Activated CD4-positive, alpha-beta T cell treated with anti-CD3 and anti-CD28 coated beads for 24 hours (primary cell): ENCODE measurements at places on chromosomes 16 and 17.
A peak's percentile ranks its signal among the peaks of the same experiment; 100 is the strongest.

DNA sequence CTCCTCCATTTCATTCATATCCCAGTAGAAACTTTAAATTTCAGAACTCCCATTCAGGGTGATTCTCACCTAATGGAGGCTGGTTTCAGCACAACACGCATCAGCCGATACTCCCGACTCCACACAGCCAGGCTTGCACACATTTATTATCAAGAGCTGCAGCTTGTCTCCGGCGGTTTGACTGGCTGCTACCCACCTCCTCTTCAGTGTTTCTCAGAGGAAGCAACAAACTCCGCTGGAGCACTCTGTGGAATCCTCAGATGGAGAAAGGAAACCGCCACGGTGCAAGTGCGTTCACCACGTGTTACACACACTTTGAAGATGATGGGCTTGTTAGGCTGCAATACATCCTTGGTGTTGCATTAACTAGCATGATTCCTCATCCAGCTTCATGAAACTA lies 39.7 kb upstream of the NUDT7 start:
- DNase-seq: no peak

- no peak for DNase-seq
These were observed 163.8 kb downstream of the GSG1L start for GRCh38 chr16:27899736-27900135.

DNA sequence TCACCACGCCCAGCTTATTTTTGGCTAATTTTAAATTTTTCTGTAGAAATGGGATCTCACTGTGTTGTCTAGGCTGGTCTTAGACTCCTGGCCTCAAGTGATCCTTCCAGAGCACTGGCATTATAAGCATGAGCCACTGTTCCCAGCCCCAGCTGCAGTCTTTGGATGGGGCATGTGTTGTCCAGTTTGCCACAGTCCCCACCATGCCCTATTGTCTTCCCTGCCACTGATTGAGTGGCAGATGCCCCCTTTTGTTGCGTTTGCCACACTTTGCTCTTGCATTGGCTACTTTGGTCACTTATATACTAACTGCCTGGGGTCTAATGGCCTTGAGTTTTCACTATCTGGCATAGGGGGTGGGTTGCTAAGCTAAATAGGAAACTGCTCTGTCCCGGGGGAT lies 60.8 kb downstream of the ABCC1 start:
- no peak for DNase-seq

DNA sequence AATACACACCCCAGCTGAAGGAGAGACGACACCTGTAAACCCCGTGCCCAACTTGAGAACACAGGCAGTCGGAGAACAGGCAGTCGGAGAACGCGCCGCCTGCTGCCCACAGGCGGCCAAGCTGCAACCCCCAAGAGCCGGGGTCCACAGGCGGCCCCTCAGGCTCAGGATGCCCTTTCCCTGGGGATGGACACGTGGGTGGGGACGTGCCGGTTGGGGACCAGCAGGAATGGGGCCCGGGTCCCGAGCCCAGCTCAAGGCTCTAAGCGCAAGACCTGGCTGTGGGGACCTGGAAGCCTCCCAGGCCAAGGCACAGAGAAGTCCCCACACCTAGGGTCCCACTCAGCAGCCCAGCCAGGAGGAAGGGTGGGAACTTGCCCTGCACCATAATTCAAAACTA lies 79.5 kb upstream of the GNG13 start:
- no peak for DNase-seq

- peak; percentile 79 for DNase-seq
These were observed 1.5 kb downstream of the TNFRSF12A start for GRCh38 chr16:3021449-3022207.

DNA sequence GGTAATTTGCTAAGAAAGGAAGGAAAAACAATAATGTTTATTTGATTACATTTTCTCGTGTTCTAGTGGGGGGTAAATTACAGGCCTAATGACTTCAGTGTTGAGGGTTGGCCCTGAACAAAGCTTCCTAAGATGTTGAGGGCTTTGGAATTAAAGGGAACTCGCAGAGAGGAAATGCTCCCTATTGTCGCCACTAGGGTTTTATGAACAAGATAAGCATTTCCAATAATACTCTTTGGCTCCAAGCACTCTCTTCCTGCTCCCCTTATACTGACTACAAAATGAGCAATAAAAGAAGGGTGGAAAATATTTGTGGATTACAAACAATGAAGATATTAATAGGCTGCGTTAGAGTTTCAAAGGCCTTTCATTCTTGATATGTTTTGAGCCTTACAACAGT lies 363.6 kb downstream of the HS3ST3B1 start:
- no peak for DNase-seq

DNA sequence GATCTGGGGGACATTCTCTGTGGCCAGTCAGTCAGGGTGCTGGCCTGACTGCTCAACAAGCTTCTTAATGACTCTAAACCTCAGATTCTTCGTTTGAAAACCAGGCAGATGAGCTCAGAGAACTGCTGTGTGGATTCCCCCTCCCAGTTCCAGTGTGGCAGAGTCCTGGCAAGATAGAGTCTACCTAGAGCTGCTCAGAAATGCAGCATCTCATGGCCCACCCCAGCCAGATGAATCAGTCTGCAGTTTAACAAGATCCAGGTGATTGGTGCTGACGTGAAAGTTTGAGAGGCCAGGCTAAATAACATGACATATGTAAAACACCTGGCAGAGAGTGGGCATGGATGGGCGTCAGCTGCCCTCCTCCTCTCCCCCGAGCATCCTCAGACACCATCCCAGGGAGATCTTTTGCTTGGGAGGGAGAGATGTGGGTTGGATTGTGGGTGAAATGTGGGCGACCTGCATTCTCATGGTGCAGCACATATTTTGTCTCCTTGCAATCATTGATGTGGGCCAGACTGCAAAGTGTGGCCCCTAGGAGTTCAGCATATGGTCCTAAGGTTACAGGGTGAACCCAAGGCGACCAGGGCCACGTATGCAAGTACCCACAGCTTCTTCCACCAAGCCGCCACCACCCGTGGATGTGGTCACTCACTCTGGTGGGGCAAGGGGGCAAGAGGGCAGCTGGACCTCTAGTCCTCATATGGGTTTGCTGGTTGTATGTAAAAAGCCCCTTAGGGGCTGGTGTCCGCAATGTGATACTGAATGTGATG lies 19.5 kb downstream of the SOCS3 start:
- DNase-seq: no peak

DNA sequence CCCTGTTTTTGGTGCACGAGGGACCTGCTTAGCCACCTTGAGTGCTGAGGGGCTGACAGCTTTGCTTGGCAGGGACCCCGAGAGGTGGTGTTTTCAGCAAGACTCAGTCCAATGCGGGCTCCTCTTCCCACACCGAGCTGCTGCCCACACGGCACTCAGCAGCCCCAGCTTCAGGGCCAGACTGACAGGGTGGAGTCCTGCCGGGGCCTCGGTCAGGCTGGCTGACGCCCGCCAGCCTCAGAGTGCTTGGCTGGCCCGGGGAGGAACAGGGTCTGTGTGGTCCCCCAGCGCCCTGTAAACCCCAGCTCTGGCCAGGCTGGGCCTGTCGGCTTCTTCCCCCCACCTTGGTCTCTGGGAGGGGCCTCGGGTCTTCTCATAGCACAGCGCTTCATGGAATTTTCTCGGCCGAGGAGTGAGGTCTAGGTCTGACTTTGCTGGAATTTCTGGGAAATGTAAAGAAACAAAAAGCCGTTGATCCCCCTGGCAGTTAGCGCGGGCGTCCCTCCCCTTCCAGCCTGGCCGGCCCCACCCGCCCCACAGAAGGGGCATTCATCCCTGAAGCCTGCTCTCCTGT lies 2.6 kb downstream of the SOX8 start:
- no peak for DNase-seq

DNA sequence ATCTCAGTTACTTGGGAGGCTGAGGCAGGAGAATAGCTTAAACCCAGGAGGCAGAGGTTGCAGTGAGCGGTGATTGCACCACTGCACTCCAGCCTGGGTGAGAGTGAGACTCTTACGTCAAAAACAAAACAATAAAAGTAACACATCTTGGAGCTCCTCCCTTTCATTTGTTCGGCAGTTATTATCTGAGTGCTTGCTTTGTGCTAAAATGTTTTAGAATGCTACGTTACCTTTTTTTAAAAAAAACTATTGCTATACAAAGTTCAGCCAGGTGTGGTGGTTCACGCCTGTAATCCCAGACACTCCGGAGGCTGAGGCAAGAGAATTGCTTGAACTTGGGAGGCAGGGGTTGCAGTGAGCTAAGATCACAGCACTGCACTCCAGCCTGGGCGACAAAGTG lies 15.8 kb downstream of the IST1 start:
- no peak for DNase-seq

- no peak for DNase-seq
These were observed 21.4 kb downstream of the ZC3H18 start for GRCh38 chr16:88591577-88592021.

DNA sequence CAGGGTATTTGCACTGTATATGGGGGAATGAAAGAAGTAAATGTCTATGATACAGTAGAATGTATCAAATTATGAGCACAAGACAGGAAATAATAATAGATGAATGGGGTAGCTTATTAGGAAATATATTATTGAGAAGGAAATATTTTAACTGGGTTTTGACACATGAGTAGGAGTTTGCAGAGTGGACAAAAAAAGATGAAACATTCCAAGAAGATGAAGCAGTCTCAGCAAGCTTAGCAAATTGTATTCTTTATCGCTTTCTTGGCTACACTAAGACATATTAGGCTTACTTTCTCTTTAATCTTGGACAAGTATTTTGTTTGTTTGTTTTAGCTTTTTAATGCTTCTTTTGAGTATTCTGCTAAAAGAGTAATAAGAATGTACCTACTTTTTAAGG lies 1.3 kb upstream of the KRTAP4-9 start:
- no peak for DNase-seq

GRCh38 chr17:520447-521182 lies 168.0 kb upstream of the RPH3AL start:
- no peak for DNase-seq

- DNase-seq: peak; percentile 39
These were observed 5.4 kb downstream of the ATPAF2 start for GRCh38 chr17:18033442-18034099.

GRCh38 chr17:21573961-21574610 lies 118.2 kb upstream of the KCNJ18 start:
- no peak for DNase-seq

- no peak for DNase-seq
These were observed 65.9 kb downstream of the CCT6B start for GRCh38 chr17:34895383-34895782.

DNA sequence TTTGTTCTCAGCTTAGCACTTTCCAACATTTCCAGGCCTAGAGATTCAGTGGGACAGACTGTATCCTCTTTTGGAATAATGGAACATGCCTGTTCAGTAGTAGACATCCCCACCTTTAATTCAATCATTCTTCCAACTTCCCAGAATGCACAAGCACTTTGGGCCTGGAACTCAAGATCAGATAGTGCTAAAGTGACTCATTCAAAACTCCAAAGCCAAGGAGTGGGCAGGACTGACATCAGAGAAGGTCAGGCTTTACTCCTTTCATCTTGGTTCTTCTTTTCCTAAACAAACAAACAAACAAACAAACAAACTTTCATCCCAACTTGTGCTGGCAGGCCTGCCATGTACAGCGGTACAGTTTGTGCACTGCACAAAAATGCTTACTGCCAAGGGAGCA lies 172.0 kb downstream of the AXIN2 start:
- no peak for DNase-seq

- no peak for DNase-seq
These were observed 8.2 kb downstream of the FAM20A start for GRCh38 chr17:68592682-68593641.

DNA sequence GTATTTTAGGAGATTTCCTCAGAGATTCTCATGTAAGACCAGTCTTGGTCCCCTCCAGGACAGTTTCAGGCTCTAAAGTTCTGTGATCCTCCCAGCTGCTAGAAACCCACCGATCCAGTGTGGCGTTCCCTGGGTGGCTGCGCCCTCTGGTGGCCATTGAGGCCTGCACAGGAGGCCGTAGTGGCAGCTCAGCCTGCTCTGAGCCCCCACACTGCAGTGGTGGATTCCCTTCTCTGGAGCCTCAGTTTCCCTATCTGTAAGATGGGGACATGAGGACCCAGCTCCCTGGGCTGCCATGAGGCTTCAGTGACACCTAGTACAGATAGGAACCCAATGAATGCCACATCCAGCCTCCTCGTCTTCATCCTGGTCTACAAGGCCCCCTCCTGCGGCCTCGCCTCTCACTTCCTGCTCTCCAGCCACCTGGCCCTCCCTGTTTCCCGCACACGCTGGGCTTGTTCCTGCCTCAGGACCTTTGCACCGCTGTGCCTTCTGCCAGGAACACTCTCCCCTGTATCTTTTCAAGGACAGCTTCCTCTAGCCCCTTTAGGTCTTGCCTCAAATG lies 16.5 kb downstream of the CCDC102A start:
- DNase-seq: peak; percentile 71

DNA sequence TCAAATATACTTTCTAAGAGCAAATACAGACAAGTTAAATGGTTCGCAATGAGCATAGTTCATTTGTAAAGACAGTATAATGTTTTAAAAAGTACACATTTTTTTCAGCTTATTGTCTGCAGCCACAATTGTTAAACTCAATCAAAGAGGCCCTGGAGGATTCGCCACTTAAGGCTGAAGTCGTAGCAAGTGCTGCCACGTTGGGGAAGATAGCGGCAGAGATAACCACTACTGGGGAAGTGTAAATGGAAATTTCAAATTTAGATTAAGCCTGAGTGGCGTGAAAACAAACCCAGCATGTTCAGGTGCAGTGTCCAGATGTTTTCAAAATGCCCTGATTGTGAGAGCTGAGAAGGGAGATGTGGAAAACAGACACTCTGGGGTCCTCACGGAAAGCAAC lies 8.4 kb downstream of the PMP22 start:
- DNase-seq: no peak
